ENCODE measurements at places on chromosomes 2 and 18.

DNA sequence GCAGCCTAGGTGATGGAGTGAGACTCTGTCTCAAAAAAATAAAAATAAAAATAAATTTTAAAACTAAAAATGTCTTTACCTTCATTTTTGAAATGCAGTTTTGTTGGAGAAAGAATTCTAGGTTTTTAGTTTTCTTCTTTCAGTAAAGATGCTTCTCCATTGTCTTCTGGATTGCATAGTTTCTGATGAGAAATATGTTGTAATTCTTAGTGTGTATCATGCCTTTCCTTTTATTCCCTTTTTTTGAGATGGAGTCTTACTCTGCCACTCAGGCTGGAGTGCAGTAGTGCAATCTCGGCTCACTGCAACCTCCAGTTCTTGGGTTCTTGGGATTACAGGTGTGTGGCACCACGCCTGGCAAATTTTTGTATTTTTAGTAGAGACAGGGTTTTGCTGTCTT lies 130.0 kb upstream of the FBXO11 start:
- DNase-seq = no peak

- DNase-seq = no peak
Measured at GRCh38 chr2:86371527-86371926, 34.1 kb upstream of the REEP1 start.

GRCh38 chr18:29556070-29556469 lies 1379.1 kb upstream of the CDH2 start:
- DNase-seq = no peak

GRCh38 chr2:128775217-128775913 lies 456.7 kb upstream of the HS6ST1 start:
- DNase-seq = no peak

GRCh38 chr2:140639628-140640027 lies 1491.2 kb downstream of the LRP1B start:
- DNase-seq = no peak

GRCh38 chr2:140986456-140986855 lies 1144.4 kb downstream of the LRP1B start:
- DNase-seq = no peak

- no peak for DNase-seq
Measured at GRCh38 chr18:9354256-9354655, 19.7 kb downstream of the TWSG1 start.

DNA sequence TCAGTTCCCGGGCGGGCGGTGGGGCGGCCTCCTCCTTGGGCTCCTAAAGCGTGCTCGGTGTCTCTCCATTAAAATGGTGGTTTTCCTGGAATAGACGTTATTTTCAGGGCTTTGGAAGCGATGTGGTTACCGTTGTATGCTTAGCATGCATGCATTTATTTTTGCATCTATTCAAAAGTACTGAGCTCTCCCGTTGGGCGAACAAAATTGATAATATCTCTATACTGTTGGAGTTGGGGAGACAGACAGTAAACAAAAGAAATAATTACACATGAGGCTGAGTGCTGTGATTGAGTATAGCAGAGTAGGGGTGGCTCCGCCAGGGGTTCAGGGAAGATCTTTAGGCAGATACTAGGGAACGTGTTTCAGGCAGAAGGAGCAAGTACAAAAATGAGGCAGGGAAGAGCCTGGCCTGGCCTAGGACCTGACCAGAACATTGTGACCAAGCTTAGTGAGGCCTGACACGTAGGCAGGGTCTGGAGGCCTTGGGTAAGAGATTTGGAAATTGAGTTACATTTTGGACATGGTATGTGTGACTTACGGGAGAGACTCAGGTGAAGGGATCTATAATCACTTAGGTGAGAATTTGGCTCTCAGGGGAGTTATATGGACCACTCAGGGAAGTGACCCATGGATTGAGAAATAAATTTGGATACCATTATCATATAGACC lies 674 bp downstream of the NCAPH start:
- no peak for DNase-seq

DNA sequence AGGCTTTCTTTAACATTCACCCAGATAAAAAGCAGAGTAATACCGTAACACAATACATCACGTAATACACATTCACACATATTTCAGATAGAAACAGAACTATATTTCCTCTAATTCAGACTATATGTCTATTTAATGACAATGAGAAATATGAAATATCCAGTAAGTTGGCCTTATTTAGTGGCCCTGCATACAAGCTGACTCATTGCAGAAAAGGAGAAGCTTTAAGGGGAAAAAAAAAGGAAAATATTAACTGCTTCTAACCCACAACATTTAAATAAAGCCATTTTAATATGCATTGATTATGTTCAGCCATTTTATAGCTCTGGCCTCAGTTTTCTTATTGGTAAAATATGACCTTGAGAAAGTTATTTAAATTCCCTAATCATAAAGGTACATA lies 94.8 kb downstream of the PPP1R1C start:
- DNase-seq = no peak

- no peak for DNase-seq
Measured at GRCh38 chr2:222960126-222960525, 91.9 kb upstream of the KCNE4 start.

DNA sequence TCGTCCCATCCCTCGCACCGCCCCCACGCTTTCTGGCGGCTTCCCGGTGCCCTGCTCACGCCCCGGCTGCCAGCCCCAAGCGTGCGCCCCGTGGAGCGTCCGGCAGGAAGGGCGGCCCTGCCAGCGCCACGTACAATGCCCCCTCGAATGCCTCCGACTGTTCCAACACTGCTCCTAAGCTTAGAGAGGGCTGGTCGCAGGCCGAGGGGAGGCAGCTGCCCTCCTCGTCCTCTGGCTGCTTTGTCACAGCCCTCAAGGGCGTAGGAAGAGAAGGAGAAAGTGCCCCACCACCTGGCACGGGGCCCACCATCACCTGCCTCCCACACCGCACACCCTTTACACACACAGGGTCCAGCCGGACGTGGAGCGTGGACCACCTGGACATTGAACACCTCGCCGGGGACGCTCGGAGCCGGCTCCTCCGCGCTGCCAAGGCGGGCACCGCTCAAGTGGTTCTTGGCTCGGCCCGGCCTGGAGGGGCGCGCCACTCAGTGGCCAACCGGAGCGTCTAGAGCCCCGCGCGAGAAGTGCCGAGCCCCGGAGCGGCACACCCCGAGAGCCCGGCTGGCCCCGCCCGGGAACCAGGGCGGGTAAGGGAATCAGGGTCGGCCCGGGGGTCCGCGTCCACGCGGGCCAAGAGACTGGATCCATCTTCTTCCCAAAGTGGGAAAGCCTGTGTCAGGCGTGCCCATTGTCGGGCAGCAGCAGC lies 830 bp downstream of the DNER start:
- DNase-seq = peak; percentile 14

GRCh38 chr2:79876430-79876829 lies 363.6 kb downstream of the CTNNA2 start:
- DNase-seq = no peak

DNA sequence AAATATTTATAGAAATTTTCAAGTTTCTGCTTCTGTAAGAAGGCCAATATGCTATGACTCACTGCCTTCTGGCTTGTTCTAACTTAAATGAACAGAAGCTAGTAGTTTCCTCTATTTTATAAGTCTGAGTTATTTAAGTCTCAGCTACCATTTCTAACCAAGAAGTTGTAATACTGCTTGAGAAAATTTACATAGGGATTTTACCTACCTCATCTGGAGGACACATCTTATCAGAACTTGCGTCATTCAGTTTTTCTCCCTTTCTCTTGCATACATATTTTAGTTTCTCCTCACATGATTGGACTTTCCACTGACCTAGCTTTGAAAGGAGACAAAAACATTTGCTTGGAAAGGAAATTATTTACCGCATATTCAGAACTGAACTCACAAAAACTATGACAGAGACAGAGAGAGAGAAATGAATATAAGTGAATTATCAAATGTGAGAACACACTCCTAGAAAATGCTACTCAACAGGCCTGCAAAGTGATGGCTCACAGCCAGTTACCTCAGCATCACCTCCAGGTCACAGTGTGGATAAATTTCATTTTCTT lies 81.1 kb upstream of the CD302 start:
- no peak for DNase-seq

DNA sequence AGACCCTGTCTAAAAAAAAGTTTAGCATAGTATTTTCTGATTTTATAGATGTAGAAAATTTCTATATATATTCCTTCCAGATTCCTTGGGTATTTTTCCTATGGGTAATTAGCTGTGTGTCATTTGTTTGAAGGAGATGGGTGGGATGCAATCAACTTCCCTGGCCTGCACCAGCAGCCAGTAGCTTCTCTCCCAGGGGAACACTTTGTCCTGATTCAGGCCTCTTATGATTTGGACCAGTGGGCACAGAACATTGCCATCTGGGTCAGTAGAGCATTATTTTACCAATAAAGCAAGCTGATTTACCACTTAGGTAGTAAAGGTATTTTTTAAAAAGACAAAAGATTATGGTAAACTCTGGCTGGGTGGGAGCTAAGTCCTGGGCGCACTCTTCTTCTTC lies 26.9 kb downstream of the UBE2F start:
- no peak for DNase-seq

DNA sequence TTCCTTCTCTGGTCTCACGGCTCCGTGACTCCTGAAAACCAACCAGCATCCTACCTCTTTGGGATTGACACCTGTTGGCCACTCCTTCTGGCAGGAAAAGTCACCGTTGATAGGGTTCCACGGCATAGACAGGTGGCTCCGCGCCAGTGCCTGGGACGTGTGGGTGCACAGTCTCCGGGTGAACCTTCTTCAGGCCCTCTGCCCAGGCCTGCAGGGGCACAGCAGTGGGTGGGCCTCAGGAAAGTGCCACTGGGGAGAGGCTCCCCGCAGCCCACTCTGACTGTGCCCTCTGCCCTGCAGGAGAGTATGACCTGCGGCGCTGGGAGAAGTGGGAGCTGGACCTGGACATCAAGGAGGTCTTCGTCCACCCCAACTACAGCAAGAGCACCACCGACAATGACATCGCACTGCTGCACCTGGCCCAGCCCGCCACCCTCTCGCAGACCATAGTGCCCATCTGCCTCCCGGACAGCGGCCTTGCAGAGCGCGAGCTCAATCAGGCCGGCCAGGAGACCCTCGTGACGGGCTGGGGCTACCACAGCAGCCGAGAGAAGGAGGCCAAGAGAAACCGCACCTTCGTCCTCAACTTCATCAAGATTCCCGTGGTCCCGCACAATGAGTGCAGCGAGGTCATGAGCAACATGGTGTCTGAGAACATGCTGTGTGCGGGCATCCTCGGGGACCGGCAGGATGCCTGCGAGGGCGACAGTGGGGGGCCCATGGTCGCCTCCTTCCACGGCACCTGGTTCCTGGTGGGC lies 10.0 kb downstream of the PROC start:
- no peak for DNase-seq

DNA sequence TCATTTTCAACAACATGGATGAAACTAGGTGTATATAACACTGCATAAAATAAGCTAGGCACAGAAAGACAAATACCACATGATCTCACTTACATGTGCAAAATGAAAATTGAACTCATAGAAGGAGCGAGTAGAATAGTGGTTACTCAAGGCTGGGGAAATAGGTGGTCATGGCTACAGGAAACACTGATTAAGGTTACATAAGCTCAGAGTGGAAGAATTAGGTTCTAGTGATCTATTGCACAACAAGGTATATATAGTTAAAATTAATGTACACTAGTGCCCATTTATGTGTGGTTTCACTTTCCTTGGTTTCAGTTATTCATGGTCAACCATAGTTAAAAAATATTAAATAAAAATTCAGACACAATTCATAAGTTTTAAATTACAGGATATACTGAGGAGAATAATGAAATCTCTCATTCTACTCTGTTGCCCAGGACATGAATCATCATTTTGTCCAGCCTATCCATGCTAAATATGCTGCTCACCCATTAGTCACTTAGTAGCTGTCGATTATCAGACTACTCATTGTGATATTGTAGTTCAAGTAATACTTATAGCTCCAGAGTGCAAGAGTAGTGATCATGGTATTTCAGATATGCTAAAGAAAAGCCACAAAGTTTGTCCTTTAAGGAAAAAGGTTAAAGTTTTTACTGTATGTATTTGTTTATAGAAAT lies 1530.9 kb upstream of the LRRTM1 start:
- no peak for DNase-seq

DNA sequence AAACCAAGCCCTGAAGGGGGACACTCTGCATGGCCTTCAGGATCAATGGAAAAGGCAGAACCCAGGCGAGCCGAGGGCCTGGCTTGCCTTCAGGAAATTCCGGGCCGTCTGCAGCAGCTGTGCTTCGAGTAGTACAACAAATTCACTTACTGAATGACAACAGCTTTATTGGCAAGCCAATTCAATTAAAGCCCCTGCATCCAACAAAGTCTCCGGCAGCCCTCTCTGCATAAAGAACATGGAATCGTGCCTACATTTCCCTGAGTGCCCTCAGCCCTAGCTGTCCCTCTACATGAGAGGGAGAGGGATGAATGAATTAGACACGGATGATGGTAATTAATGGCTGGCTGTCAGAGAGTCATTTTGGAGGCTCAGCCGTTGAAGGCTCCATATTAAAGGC lies 189.0 kb downstream of the BCL11A start:
- no peak for DNase-seq

- DNase-seq = no peak
Measured at GRCh38 chr2:147630585-147630984, 214.2 kb upstream of the ACVR2A start.

DNA sequence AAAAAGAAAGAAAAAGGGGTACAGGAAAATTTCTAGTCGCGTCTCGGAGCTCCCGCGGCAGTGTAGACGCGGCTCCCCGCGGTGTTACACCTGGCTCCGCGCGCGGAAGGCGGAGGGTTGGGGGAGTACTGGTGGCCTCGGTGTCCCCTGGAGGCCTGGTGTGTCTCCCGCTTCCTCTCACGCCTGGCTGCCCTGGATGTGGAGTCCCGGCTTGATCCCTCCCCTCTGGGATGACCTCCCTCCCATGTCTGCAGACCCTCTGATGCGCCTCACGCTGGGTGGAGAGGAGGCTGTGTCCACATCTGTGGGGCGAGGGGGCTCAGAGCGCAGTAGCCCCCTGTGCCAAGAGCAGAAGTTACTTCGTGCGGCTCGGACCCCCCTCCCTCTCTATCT lies 1.2 kb downstream of the KIF5C start:
- DNase-seq = peak; percentile 27

- DNase-seq = no peak
Measured at GRCh38 chr2:120740375-120740764, 4.7 kb downstream of the GLI2 start.

DNA sequence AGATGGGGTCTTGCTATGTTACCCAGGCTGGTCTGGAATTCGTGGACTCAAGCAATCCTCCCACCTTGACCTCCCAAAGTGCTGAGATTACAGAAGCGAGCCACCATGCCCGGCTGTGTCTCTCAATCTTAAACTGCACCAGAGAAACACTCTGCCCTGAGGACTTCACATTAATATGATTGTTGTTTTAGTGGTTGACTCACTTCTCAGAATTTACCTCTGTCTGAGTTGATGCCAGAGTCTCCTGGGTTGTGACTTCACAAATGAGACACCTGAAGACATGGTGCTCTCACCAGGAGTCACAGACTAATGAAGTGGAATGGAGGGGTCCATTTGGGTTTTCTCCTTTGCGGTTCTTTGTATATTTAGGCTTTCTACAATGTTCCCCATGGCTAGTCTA lies 61.0 kb upstream of the TGIF1 start:
- DNase-seq = no peak

DNA sequence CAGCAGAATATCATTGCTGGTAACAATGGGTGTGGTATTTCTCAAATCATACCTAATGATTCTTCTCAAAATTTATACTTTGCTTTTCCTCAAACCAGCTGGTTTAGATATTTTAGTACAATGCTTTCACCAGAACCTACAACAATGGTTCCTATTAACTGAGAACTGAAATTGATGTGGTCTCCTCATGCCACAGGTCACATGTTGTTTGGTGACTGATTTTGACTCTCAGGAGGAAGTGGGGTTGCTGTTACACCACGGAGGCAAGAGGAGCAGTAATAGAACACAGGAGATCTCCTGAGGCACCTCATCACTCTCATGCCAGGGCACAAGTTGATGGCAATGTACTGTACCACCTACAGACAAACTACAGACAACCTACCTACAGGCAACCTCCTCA lies 3.0 kb upstream of the CEP68 start:
- DNase-seq = peak; percentile 53
